ENCODE measurements at places on chromosomes 11 and 22.

GRCh38 chr22:30226192-30226832 lies 20.2 kb downstream of the LIF start:
- no peak for DNase-seq

DNA sequence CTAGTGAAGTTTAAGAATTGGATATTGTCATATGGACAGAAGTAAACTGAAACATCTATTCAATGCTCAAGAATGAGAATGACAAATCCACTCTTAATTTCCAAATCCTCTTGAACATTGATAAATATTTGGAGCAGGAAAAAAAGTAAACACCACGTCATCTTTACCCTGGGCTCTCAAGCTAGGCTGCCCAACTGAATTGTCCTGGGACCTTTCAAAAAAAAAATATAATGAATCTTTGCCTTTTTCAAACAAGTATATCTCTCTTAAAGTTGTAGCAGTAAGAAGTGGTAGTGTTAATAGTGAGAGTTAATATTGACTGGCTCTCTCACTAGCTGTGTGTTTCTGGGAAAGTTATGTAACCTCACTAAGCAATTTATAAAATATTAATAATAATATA lies 374.3 kb downstream of the LRRC4C start:
- DNase-seq = no peak

GRCh38 chr11:43997022-43997660 lies 50.6 kb upstream of the ACCSL start:
- DNase-seq = no peak

GRCh38 chr11:17591293-17591692 lies 44.2 kb downstream of the OTOG start:
- DNase-seq = no peak

DNA sequence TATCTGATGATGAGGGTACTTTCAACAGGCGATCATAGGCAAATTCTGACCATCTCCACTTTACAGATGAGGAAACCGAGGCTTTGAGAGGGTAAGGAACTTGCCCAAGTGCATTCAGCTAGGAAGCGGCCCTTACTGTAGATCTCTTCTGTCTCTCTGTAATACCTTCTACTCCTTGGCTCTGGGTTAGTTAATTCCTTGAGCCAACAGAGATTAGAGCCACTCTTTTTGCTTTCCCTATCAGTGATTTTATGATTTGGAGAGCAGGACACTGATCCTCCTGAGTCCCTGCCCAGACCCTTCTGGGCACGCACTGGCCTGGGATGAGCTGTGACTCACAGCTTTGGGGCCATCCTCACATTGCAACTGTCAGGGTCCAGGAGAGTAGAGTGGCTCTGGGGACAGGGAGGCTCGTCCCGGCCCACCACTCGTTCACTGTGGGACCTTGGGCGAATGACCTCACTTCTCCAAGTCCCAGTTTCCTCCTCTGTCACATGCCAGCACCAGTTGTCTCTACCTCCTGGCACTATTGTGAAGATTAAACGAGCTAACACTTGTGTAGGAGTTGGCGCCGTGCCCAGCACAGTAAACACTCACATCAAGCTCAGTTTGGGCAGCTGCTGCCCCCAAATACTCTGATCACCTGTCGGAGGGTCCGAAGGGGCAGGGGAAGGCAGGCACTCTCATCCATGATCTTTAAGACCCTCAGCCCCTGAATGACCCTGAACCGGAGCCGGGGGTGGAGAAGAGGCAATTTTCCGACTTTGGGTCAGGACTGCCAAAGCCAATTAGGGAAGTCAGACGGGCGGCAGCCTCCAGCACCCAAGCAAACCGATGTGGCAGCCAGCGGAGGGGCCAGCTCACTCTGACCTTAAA lies 235.0 kb downstream of the MIAT start:
- DNase-seq = no peak

DNA sequence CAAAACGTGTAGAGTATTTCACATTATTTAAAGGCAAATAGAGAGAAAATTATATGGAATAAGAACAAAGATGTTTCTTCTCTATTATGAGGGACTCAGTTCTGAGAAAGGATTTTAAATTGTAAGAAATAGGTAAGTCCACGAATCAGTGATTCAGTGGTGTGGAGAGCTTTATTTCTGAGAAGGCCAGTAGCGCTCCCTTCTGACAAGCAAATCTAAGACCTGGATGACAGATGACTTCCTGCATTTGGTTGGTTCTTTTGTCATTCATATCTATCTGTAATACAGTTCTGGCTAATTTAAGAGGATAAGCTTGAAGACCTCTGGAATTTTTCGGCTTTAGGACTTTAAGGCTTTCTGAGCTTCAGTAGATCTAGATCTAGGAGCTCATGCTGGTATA lies 7.0 kb downstream of the CD3E start:
- no peak for DNase-seq

GRCh38 chr11:126790550-126791081 lies 210.0 kb downstream of the KIRREL3 start:
- no peak for DNase-seq

DNA sequence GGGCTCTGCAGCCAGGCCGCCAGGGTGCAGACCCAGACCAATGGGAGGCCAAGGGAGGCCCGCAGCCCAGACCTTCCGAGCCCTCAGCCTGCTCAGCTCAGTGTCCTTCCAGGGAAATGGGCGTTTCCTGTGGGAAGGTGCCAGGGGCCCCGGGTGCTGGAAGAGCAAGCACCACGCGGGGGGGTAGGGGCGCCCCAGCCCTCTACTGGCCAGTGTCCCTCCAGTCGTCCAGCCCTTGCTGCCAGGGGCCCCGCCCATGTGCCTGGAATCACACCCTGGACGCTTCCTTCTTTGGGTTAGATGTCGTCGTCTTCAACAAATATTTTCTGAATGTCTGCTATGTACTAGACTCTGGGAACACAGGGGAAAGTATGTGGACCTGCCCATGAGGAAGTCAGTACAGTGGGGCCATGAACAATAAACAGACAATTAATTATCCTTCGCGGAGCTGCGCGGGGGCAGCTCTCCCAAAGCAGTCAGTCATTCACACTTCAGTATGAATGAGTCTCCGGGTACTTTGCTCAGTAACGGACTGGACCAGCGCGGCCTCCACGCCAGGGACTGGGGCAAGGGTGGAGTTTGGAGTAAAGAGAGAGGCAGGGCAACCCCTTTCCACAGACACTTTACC lies 60.2 kb downstream of the CDKN1C start:
- DNase-seq = no peak

GRCh38 chr11:36131721-36132397 lies 157.4 kb downstream of the COMMD9 start:
- no peak for DNase-seq

- no peak for DNase-seq
Observed at GRCh38 chr11:90849312-90849711, 626.5 kb upstream of the CHORDC1 start.
